ENCODE measurements at places on chromosomes 1 and 21.

GRCh38 chr1:9107136-9107535, 21.8 kb downstream of the GPR157 start:
- DNase-seq, result no peak

- DNase-seq, result no peak
Observed at GRCh38 chr1:52926864-52927211, 238 bp upstream of the SCP2 start.

DNA sequence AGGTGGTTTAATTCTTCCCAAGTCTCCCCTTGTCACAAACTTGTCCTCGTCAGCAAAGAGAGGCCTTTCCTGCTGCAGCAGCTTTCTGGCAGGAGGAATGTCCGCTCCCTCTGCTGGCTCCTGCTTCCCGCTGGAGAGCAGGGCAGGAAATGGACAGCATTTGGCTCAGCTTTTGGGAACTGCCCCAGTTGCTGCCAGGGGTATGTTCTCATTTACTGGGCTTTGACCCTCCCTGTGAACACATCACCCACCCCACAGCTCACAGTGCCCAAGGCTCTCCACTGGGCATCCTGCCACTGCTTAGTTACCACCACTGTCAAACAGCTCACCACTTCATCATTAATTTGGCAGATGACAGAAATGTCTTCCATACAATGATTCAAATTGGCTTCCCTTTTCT, 75.4 kb downstream of the MRPL37 start:
- peak; percentile 32 for DNase-seq

GRCh38 chr21:21952566-21952965, 954.4 kb downstream of the NCAM2 start:
- DNase-seq, result peak; percentile 5

- DNase-seq, result no peak
Observed at GRCh38 chr21:44269090-44269489, 7.4 kb upstream of the DNMT3L start.

GRCh38 chr1:193058529-193059281, 455 bp downstream of the UCHL5 start:
- DNase-seq, result no peak

- no peak for DNase-seq
Observed at GRCh38 chr21:14581902-14582457, 35.9 kb upstream of the SAMSN1 start.

Measured in nucleus accumbens (tissue), 56 donors.